ENCODE measurements at places on chromosomes 7 and 10. TPM values are rescaled to one million over a fixed set of nuclear protein-coding genes. Genes with fewer than 3 reads are reported as not detected.
A peak's percentile ranks its signal among the peaks of the same experiment; 100 is the strongest.

- no peak for DNase-seq
These were observed 11.0 kb upstream of the COL17A1 start for GRCh38 chr10:104096692-104097091.

DNA sequence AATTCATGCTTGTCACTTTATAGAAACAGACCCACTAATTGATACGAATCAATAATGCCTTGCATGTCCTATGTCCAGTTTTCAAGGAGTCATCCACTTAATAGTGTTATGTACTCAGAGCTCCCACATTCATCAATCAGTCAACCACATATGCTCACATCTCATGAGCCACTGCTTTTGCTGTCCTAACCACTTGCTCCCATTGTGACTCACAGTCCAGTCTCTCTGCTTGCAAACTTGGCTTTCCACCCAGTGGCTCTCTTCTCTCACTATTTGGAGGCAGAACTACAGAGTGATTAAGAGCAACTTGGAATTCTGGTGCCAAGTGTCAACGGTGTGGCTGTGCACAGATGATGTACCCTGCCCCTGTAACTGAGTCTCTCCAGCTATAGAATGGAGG lies 166.0 kb downstream of the SNX13 start:
- DNase-seq = no peak

- DNase-seq = no peak
These were observed 53.3 kb upstream of the SP8 start for GRCh38 chr7:20839987-20840386.

- no peak for DNase-seq
These were observed 116.0 kb downstream of the CDCA7L start for GRCh38 chr7:21829731-21830130.

DNA sequence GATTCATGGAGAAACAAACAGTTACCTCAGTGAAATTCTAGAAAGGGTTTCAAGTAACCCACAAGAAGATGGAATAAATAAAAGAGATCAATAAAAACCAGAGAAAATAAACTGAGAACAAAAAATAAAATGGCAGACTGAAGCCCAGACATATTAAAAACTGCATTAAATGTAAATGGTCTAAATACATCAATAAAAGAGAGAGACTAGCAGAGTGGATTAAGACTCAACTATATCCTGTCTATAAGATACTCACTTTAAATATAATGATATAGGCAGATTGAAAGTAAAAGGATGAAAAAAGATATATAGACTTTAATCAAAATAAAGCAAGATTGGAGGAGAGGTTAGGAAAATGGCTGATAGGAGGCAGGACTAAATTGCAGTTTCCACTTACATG lies 18.8 kb upstream of the EBF3 start:
- DNase-seq = no peak

GRCh38 chr10:43665054-43665453 lies 16.4 kb upstream of the ZNF32 start:
- DNase-seq = no peak

GRCh38 chr10:70267161-70267933 lies 16.5 kb downstream of the NPFFR1 start:
- no peak for DNase-seq

- no peak for DNase-seq
These were observed 50.8 kb upstream of the IFRD1 start for GRCh38 chr7:112399501-112399900.

DNA sequence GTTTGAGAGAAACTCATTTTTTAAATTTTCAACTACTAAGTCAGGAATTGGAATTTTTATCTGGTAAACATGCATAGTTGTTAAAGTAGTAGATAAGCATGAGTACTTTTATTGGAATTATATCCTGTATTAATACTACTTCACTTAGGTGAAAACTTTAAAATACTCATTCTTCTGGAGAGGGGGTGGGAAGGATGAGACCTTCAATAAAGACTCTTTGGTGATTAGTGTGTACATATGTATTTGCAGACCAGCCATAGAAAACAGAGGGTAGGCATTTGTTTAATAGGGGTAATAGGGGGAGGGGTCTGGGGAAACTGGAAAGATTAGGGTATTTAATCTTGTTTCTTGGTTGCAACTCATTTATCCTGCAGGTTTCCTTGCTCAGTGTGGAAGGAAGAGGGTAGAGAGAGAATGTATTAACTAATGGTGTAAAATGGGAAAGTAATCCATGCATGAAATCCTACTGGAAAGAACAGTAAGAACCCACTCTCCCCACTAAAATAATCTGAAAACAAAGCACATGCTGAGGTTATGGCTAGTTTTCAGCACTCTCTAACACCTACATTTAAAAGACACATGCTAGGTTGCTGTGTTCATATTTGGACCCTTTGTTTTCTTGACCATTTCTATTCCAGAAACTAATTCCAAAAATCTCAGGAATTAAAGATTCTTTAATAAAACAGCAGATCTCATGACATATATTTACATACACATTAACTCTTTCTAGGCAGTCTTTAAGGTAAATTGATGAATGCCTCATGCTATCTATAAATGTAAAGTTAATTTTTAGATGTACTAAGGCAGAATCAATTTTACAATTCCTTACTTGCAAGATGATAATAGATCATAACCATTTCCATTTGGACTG lies 6.2 kb upstream of the IGF2BP3 start:
- no peak for DNase-seq

Gene JAZF1
- polyA plus RNA-seq = 5.2 TPM

Gene TSPAN15
- polyA plus RNA-seq = 11.6 TPM

DNA sequence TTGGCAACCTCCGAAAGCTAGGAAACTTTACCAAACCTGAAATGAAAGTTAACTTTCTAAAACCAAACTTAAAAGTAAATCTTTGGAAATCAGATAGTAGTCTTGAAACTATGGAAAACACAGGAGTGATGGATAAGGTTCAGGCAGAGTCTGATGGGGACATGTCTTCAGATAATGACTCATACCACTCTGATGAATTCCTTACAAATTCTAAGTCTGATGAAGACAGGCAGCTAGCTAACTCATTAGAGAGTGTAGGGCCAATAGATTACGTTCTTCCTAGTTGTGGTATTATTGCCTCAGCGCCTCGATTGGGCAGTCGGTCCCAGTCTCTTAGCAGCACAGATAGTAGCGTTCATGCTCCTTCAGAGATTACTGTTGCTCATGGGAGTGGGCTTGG lies 45.9 kb downstream of the MCMBP start:
- DNase-seq = no peak

GRCh38 chr10:131891196-131891928 lies 9.4 kb upstream of the PPP2R2D start:
- DNase-seq = no peak

Gene LEP
- 0.78 TPM for polyA plus RNA-seq

- DNase-seq = no peak
These were observed 262.5 kb downstream of the TRIL start for GRCh38 chr7:28695300-28696295.

DNA sequence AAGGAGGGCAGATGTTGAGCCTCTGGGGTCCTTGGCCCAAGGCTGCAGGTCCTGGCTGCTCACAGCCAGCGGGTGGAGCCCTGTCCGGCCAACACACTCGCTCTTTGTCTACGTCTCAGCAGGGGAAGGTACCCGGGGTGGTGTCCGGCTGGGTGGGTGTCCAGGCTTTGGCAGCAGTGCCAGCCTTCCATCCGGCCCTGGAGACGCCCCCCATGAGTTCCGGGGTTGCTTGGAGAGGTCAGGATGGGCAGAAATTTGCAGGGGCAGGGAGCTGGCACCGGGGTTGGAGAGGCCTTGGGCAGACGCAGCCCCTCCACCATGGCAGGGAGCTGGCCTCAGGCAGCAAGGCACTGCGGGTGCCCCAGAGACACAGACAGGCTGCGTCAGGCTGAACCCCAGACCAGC lies 42.2 kb upstream of the ELN start:
- DNase-seq = peak; percentile 36

Gene PCBD1
- 53.9 TPM for polyA plus RNA-seq

- no peak for DNase-seq
These were observed 114.5 kb downstream of the MBL2 start for GRCh38 chr10:52658112-52658511.

DNA sequence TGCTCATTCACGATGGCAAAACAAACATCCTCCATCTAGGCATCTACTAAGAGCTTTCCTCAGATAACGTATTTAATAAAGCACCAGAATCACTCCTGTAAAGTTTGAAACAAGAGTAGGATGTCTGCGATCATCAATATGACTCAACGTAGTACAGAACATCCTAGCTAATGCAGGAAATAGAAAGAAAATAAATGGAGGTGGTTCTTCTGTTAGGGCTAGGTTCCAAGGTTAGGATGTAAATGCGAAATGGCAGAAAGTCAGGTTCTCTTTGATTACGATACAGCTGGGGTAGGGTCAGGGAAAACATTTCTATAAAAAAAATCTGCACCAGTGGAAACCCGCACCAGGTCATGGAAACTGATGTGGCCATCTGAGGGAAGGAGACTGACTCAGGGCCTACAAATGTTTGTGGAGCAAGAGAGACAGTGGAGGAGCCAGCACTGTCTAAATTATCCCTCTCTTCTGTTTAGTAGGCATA lies 29.1 kb downstream of the CCDC6 start:
- no peak for DNase-seq

DNA sequence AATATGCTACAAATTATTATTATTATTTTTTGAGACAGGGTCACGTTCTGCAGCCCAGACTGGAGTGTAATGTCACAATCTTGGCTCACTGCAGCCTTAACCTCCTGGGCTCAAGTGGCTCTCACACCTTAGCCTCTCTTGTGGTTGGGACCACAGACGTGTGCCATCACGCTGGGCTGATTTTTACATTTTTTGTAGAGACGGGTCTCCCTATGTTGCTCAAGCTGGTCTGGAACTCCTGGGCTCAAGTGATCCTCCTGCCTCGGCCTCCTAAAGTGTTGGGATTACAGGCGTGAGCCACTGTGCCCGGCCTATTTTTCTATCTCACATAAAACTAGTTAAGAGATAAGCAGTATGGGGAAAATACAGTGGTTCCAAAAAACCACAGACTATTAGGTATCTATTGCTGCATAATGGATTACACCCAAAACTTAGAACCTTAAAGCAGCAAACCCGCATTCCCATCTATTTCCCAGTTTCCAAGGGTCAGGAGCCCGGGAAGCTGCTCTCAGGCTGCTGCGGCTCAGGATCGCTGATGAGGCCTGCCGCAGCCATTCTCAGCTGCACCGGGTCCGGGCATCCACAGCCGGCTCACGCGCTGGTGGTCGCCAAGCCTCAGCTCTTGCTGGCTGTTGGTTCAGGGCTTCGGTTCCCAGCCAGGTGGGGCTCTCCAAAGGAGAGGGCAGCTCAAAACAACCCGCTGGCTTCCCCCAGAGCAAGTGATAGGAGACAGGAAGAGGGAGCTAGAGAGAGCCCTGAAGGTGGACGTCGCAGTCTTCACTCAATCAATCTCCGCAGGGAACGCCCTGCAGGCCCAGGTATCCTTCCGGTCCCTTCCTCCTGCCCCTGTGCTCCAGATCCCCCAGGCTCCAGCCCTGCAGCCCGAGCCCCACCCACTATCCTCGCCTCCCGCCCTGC lies 128.2 kb downstream of the UBE2H start:
- no peak for DNase-seq

DNA sequence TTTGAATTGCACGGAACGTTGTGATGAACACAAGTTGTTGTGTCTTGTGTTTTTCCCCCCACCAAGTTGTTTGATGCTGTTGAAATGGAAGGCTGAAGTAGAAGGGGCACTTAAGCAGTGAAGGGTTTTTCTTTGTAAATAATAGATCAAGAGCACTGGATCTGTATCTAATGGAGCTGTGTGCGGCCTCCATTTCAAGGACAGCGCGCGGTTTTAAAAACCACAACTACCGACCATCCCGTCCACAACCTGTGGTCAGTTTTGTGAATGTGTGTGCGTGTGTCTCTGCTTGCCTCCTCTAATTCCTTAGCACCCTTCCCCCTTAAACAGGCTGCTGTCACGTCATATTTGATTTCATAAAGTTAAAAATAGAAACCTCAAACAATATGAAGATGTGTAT lies 165.5 kb downstream of the TCF7L2 start:
- no peak for DNase-seq

Gene TMEM176B
- 3.9 TPM for polyA plus RNA-seq

Gene GIMAP1
- 3.6 TPM for polyA plus RNA-seq

GRCh38 chr7:10596827-10597226 lies 376.8 kb upstream of the PHF14 start:
- DNase-seq = no peak

- DNase-seq = no peak
These were observed 177.9 kb downstream of the TAX1BP1 start for GRCh38 chr7:27917774-27918314.

DNA sequence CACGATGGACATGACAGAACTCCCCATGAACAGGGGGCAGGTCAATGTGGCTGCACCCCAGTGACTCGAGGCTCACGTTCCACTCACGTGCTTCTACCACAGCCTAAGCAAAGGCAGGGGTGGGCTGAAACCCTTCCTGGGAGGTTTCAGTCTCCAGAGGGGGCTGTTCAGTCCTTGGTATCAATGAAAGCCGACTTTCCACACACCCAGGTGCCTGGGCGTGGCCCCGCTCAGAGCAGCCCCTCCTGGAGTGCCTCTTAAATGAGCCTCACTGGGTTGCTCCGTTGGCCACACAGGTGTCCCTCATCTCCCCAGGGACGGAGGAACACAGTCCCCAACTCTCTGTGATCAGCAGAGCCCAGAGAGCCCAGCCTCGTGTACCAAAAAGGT lies 90.5 kb upstream of the PDGFA start:
- no peak for DNase-seq

DNA sequence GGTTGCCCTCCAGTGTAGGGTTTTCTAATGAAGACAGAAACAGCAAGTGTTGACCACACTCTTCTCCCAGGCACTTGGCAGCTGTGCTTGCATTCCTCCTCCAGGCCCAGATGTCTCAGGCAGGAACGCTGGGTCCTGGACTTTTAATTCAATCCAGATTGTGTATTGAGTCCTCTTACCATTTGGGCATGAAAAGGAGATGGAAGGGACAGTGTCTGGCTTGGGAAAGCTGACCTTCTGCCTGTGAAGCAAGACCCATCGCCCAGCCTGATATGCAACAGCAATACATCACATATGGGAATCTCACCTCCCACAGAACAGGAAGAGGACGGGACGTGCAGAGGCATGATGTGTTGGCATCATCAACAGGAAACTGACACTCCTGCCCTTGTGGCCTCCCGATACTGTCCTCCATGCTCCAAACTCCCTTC lies 174.4 kb upstream of the LYZL2 start:
- peak; percentile 83 for DNase-seq

Gene CYP2C19
- not detected for polyA plus RNA-seq

DNA sequence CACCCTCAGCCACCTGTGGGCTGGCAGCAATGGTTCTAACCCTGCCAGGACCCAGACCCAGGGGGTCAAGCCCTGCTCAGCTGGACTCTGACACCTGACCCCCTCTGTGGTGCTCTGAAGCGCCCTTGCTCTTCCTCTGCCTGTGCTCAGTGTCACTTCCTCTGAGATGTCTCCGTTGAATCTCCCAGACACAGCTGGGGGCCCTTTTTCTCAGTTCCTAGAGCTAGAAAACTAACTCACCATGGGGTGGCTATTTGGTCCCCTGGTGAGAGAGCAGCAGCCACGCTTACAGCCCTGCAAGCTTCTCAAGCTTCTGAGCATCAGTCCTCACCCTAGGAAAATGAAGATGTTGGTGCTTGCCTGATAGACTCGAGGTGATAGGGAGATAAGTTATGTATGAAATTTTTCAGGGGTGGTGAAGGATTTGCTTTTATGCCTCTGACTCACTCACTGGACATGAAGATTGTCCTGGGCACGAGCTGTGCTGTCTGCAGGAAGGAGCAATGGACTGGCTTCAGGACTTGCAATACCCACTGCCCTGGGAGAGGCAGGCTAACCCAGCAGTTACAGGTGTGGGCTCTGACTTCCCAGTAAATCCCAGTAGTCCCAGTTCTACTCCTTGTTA lies 29.6 kb downstream of the COL13A1 start:
- DNase-seq = no peak

GRCh38 chr7:131625817-131626372 lies 69.5 kb upstream of the PODXL start:
- DNase-seq = peak; percentile 55

GRCh38 chr10:3702056-3702546 lies 82.9 kb downstream of the KLF6 start:
- DNase-seq = no peak
